ENCODE measurements at places on chromosomes 7 and 10.

DNA sequence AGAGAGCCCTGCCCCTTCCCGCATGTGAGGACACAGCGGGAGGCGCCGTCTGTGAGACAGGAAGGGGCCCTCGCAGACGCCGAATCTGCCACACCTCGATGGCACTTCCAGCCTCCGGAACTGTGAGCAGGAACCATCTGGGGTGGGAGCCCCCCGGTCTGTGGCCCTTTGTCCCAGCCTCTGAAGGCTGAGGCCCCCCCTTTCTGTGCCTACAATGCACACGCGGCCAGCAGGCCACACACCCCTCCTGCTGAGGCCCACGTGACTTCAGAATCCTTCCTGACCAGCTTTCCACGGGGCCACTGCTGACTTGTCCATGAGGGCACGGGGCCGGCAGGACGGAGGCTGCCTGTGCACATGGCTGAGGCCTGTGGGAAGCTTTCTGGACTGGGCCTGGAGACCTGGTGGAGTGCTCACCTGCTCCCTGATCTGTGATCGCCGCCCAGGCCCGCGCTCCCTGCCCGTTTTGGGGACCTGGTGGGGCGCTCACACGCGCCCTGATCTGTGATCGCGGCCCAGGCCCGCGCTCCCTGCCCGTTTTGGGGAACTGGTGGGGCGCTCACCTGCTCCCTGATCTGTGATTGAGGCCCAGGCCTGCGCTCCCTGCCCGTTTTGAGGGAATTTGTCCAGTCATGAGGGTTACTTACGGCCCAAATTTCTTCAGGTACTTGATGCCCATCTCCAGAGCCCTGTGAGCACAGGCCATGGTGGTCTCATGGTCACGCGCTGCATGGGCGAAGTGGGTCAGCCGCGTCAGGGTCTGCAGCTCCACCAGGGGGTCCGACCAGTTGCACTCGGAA, 34.3 kb downstream of the CFAP46 start:
- no peak for DNase-seq

GRCh38 chr10:3907514-3907913, 122.5 kb upstream of the KLF6 start:
- DNase-seq, result peak; percentile 45

DNA sequence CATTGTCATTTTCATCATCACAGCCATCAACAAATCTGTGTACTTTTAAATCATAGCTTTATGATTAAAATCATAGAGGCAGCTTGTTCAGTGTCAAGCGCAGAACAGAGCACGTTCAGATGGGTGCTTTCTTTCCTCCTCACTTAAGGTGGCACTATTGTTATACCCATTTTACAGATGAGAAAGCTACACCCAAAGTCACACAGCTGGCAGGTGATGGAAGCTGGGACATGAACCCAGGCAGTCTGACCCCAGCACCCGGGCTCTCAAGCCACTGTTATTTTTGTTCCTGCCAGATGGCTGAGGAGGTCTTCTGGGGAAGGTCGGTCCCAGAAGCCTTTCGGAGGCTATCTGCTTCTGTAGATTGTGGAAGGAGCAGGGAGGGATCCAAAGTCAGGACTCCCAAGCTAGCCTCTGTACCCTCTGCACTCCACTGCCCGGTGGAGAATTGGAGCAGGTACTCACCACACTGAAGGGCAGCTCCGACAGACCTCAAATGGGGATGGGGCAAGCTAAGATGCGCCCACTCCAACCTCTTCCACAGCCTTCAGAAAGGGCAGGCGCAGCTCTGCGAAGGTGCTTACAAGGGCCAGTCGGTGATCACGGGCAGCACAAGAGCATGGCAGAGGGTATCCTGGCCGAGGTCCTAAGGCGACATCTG, 610 bp downstream of the AVPI1 start:
- DNase-seq, result no peak

- no peak for DNase-seq
These were observed 284.6 kb upstream of the ANKRD30A start for GRCh38 chr10:36840788-36841187.

DNA sequence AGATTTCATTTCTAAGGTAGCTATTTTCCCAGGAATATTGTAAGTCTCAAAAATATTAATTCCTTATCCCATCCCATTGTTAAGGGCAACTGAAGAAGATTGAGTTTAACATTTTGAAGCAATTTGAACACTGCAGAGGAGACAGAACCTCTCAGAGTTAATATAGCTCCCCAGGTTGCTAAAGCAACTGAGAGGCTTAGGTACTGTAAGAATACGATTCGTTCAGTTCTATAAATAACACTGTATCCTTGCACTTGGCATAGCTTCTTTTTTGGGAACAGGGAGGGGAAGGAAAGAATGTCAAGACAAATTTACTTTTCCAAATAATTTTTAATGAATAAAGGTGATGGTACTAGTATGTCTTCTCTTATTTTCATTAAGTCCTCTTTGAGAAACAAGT, 658.4 kb upstream of the CELF2 start:
- DNase-seq, result no peak

DNA sequence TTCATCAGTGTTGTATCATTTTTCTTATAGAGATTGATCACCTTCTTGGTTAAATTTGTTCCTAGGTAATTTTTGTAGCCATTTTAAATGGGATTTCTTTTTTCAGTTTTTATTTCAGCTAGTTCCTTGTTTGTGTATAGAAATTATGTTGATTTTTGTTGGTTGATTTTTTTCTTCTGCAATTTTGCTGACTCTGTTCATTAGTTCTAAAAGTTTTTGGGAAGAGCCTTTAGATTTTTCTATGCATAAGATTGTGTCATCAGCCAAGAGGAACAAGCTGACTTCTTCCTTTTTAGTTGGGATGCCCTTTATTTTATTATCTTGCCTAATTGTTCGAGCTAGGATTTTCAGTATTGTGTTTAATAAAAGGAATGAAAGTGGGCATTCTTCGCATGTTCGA, 222.2 kb upstream of the TEX47 start:
- DNase-seq, result no peak

DNA sequence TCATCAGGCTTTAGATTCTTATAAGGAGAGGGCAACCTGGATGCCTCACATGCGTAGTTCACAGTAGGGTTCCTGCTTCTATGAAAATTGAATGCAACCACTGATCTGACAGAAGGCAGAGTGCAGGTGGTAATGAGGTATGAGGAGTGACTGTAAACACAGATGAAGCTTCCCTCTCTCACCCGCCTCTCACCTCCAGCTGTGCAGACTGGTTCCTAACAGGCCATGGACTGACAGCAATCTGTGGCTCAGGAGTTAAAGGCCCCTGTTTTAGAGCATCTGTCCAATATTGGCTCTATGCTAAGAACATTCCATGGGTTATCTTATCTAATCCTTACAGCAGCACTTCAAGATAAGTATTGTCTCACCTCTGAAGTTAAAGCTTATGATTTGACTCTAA, 213.5 kb upstream of the NRP1 start:
- DNase-seq, result no peak

GRCh38 chr10:91624633-91625032, 8.2 kb downstream of the PPP1R3C start:
- DNase-seq, result no peak

DNA sequence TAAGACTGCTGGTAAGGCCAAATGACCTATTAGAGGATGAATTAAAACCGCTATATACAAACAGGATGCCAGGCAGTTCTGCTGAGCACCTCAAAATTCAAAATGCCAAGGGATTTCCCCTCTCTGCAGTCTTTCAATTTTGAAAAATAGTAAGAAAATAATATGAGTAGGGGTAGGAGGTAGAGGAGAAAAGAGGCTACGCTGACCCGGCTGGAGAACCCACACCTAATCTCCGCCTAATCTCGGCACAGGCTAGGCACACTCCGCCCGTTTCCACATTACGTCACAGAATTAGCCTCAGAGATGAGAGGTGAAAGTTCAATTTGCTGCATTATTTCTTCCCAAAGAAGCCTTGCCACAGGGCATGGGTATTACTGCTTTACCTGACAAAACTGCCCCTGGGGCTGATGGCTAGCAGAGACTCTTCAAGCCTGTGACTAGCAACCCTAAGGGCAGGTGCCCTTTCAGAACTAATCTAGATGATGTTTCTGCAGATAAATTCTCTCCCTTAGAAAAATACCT, 21.3 kb upstream of the SPOCK2 start:
- no peak for DNase-seq

DNA sequence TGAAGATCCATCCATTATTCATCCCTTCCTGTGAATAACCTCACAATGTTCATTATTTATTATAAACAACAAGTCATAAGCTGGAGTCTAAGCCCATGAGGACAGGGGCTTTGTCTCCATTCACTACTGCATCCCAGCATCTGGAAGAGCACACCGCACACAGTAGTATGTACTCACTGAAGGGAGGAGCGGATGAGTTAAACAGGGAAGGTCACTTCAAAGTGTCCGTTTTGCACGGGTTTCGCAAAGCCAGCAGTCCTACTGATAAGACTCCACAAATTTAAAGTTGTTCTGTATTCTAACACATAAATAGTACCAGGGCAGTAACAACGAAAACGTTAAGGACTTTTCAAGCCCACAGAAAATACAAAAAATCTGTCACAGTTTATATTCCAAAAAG, 167.9 kb downstream of the PARD3 start:
- DNase-seq, result no peak

GRCh38 chr7:44219371-44220045, 18.7 kb downstream of the YKT6 start:
- DNase-seq, result no peak

- DNase-seq, result no peak
These were observed 113.3 kb upstream of the CREB5 start for GRCh38 chr7:28298870-28299518.

GRCh38 chr7:990352-990932, 7.5 kb downstream of the CYP2W1 start:
- no peak for DNase-seq

DNA sequence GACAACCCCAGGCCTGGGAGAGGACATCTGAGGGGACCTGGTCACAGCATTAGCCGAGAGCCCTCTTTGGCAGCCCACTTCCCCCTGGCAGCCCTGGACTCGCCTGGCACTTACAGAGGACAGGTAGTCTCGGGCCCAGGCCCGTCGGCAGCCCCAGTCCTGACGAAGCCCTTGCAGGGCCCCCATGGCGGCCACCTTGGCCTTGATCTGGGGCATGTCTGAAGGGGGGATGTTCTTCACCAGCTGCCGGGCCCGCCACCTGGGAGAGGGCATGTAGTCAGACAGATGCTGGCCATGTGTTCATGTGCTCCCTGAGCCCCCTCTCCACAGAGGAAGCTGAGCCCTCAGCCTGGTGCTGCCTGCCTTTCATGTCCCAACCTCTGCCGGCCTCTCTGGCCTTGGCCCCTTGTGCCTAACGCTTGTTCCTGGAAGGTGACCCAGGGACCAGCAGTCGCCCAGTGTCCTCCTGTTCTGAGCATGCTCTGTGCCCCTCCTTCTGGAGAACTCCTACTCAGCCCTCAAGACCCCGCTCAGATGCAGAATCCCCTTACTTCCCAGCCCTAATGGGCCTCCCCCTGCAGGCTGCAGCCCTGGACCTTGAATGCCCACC, 13.9 kb downstream of the MYO1G start:
- DNase-seq, result no peak

GRCh38 chr10:6578251-6578771, 1.8 kb downstream of the PRKCQ start:
- DNase-seq, result no peak

- DNase-seq, result no peak
These were observed 135.0 kb downstream of the MBL2 start for GRCh38 chr10:52637592-52637991.

DNA sequence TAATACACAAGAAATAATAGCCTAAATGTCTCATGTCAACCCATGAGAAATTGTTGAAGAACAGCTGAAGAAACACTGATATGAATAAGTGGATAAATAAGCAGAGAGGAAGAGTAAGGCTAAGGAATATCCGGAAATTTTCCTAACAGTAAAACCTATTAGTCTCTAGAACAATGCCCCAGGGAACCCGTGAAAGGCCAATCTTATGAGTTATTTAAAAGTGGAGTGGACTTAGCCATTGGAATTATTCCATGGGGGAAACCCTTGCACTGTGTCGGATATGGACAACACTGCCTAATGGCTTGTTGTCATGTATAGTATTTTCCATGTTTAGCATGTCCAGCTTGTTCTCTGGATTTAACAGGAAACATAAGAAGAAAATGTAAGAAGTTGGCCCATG, 217.2 kb upstream of the PLXNA4 start:
- DNase-seq, result no peak

Measured in uterus (tissue), 4 donors.